ENCODE measurements at places on chromosomes 12 and 14.
A peak's percentile ranks its signal among the peaks of the same experiment; 100 is the strongest.

DNA sequence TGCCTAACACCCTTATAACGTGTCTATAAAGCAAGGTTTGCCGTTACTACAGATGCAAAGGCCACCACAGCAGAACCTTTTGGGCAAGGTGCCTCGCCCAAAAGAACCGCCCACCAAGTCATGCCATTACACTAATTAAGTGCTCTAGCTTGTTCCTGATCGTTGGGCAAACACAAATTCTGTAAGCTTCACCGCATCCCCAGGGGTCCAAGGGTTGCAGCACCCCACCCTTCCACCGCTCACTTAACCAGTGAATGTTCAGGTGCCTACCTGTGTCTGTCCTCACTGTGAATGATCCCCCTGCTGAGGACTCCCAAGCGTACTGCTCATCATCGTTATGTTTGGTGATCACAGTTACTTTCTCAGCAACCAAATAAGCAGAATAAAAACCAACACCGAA, 1.4 kb downstream of the HSP90AA1 start:
- DNase-seq, result no peak

- no peak for DNase-seq
These were observed 207.1 kb downstream of the DPF3 start for GRCh38 chr14:72686832-72687231.

DNA sequence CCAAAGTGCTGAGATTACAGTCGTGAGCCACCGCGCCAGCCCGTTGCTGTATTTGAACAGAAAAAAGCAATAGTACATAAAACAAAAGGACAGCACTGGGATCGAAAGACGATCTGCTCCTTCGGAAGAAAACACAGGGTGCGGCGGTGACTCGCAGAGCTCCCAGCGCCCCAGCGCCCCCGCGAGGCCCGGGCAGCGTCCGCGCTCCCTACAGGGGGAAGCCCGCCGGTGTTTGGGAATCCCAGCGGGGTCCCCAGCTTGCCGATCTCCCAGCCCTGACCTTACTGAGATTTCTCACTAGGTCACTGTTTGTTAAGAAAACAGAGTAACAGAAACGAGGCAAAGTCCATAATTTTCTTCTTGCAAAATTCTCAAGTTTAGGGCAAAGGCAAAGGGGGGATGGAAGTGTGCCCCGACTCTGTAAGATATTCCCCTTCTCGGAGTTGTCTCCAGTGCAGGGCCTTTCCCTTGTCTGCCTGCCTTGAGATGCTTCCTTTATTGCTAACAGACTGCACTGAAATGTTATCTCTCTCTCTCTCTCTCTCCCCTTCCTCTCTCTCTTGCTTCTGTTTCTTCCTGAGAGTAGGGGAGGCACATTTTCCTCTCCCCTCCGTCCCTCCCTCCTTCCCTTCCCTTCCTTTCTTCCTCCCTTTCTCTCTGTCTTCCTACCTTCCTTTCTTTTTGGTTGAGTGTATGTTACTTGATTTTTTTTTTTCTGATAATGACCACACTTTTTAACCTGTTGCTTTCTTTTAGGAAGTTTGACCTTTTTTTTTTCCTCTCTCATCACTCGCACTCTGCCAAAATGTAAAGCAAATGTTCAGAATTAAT, 91.9 kb downstream of the TMEM30B start:
- DNase-seq, result peak; percentile 40

GRCh38 chr14:46051796-46052195, 599.8 kb downstream of the RPL10L start:
- DNase-seq, result no peak

DNA sequence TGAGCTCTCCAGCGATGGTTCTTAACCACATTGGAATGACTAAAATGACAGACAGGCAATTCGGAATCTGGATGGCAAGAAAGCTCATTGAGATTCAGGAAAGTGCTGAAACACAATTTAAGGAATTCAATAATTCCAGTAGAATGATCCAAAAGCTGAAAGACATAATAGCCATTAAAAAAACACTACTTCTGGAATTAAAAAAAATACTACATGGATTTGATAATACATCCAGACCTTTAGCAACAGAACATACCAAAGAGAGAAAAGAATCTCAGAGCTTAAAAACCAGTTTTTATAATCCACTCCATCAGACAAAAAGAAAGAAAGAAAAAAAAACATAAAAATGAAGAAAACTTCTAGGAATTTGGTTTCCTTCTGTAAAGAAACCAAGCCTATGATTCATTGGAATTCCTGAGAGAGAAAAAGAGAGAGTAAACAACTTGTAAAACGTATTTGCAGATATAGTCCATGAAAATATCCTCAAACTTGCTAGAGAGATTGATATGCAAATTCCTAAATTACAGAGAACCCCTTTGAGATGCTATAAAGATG, 52.8 kb downstream of the SLCO1B1 start:
- DNase-seq, result no peak

DNA sequence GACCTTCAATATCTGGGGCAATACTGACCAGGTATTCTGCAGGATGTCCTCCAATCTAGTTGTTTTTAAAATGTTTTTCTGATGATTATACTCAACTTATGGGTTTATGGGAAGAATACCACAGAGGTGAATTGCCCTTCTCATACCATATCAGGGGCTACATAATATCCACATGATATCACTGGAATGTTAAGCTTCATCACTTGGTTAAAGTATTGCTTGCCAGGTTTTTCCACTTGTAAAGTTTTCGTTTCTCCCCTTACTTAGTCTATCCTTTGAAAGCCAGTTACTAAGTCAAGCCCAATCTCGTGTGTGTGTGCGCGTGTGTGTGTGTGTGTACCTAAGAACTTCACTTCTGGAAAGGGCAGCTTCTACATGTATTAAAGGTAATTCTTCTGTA, 980.9 kb upstream of the FBXO33 start:
- DNase-seq, result no peak

All from hematopoietic multipotent progenitor cell treated with erythropoietin and hydrocortisone succinate and interleukin-3 and kit ligand, for 4 days (in vitro differentiated cells).